ENCODE measurements at places on chromosomes 1 and 21.

DNA sequence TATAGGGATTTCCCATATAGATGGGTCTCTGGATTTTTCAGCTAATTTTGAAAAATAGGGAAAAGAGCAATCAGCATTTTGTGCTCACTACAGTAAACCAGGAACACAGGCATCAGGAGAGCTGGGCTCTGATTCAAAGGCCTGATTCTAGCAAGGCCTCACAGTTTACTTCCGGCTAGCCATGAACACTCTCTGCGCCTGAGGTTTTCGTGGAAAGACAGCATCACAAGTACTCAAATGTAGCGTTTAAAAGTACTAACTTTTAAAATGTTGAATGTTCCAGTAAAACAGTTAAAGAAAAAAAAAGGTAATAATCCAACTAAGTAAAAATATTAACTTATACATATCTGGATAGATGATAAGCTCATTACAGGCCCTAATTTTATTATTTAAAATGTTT lies 120.6 kb downstream of the SLC45A1 start:
- DNase-seq: no peak

DNA sequence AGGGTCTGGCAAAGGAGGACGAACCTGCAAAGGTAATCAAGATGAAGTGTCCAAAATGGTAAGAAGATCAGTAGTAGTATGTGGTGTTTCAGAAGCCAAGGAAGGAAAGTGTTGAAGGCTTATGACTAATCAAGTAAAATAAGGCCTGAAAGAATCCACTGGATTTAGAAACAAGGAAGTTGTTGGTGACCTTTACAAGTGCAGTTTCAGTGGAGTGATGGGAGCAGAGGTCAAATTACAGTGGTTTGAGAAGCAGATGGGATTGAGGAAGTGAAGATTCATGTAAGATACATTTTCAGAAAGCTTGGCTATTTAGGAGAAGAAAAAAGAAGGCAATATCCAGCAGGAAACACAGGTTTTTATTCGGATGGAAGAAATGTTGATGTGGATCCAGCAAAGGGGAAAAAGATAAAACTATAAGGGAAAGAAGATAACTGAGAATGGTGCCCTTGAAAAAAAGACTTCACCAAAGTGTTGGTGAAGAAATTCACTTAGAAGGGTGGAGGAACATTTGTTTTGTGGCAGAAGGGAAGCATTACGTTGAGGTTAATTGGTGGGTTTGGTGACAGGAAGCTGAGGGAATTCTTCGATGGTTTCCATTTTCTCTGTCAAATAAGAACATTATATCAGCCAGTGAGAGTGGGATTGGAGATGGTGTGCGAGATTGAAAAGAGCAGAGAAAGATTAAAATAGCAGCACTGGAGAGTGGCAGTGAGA lies 2.1 kb downstream of the ARMH1 start:
- DNase-seq: no peak

- DNase-seq: no peak
These were observed 5.5 kb downstream of the PDPN start for GRCh38 chr1:13588946-13589796.

DNA sequence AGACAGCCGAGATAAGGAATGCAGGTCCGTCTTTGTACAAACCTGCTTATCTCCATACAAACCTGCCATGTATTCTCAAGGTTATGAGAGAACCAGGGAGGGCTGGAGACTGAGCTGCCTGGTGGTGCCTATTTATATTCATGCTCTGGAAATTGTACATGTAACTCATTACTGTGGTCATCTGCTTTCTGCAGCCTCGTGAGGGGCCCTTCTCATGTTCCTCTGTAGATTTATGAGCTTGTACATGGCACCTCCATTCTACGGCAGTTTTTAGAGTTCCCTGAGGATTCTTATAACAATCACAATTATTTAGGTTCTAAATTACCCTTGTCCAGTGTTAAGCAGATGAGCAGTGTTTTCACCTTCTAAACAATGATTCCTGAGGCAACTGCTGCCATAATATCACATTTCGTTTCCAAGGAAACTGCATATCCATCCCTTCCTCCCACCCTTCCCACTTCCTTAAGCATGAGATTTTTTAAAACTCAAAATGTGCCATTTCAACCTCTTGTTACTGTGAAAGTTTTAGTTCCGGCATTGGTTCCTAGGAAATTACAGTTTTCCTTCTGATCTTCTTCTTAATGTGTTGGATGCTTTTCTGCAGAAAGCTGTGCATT lies 112.1 kb downstream of the ST6GALNAC3 start:
- no peak for DNase-seq

GRCh38 chr1:180243517-180244221 lies 13.6 kb downstream of the LHX4 start:
- DNase-seq: no peak

GRCh38 chr1:119222271-119222670 lies 81.8 kb upstream of the WARS2 start:
- no peak for DNase-seq

DNA sequence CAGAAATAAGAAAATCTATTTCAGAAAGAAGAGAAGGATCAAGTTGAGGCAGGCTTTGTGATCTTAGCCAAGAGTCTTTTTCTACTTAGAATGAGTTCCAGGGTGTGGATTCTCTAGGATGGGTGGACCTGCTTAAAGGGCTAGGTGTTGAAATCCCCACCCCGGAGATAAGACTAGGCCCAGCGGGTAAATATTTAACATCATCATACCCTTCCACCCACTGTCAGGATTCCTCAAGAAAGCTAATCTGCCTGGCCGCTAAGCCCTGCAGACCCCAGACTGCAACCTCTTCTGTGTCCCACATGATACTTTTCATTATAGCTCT lies 5.8 kb downstream of the IGSF9 start:
- no peak for DNase-seq

DNA sequence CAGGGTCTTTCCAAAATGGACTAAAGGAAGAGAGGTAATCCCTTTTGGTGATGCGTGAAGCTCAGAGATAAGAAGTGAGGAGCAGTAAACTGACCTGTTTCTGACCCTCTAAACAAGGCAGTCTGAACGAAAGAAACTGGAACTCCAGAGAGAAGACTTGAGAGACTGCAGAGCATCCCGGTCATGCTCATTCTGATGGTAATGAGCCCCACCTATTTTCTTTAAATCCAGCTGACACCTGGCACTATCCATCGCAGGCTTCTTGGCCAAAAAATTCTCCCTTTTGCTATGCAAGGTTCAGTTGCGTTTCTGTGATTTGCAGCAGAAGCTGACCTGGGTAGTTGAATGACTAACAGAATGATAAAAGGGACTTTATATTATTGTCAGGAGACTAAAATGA lies 105.9 kb upstream of the KCNK2 start:
- DNase-seq: no peak

- no peak for DNase-seq
These were observed 21.8 kb upstream of the ERRFI1 start for GRCh38 chr1:8047686-8048445.

- DNase-seq: no peak
These were observed 656.9 kb downstream of the KCNT2 start for GRCh38 chr1:195951313-195951712.

- no peak for DNase-seq
These were observed 27.0 kb upstream of the DYRK1A start for GRCh38 chr21:37339552-37339939.

- no peak for DNase-seq
These were observed 181.7 kb downstream of the ROR1 start for GRCh38 chr1:63955370-63956145.

GRCh38 chr1:115170961-115171392 lies 81.7 kb upstream of the TSPAN2 start:
- no peak for DNase-seq

GRCh38 chr1:64675718-64676345 lies 69.0 kb upstream of the RAVER2 start:
- no peak for DNase-seq

- DNase-seq: no peak
These were observed 6.9 kb downstream of the CD1B start for GRCh38 chr1:158324395-158324794.

- DNase-seq: no peak
These were observed 27.7 kb upstream of the RAP1A start for GRCh38 chr1:111591937-111592336.

DNA sequence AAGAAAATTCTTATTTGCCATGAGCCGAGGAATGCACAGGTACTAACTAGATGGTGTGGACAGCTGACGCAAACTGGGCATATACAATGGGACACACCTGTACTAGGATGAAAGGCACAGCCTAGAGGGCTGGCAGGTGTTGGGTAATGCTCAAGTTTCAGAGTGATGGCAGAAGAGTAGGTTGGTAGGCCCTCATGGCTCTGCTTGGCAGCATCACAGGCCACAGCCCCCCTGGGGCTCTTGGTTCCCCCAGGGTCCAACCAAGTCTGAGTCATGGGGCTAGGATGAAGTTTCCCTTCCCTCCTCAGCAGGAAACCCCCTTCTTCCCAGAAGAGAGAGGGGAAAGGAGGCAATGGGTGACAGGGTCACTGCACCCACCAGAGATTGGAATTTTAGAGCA lies 35.2 kb downstream of the SPEN start:
- no peak for DNase-seq

DNA sequence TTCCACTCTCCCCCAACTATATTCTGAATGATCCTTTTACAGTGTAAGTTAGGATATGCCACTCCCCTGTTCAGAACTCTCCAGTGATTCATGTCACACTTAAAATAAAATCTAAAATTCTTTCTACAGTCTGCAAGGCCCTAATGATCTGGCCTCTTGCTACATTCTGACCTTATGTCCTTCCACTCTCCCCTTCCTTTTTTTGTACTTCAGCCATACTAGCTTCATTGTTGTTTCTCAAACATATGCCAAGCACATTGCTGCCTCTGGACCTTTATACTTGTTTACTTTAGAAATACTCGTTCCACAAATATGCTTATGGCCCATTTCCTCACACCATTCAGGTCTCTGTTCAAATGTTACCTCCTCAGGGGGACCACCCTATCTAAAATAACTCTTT lies 14.8 kb upstream of the PSMA5 start:
- no peak for DNase-seq

DNA sequence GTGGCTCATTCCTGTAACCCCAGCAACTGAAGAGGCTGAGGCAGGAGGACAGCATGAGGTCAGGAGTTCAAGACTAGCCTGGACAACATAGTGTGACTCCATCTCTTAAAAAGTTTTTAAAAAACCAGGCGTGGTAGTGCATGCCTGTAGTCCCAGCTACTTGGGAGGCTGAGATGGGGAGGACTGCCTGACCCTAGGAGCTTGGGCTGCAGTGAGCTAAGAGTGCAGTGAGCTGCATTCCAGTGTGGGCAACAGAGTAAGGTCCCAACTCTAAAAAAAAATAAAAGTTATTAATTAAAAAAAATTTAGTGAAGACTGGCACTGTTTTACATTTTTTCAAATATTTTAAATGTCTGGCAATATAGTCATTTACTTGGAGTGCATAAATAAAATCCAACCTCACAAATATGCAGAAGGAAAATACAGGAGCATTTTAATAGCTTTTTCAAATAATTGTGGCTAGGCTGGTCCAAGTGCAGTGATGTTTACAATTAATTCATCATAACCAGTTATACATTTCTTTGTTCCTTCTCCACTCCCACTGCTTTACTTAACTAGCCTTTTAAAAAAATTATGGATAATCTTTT lies 10.8 kb downstream of the ZBTB8OS start:
- no peak for DNase-seq

DNA sequence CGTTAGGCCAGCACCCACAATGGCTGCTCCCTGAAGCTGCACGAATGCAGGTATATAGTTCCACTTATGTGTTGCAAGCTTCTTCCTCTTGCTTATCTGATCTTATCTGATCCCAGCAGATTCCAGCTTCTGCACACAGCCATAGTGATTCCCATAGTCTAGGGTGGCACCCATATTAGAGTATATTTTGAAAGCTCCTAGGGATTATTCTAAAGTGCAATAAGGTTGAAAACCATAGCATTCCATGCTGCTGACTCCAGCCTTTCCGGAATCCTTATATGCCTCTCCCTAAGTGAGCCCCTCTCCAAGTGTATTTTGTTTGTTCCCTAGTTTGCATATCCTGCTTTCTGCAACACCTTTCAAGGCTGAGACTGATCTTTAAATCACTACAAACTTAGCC lies 432.0 kb downstream of the SETD4 start:
- no peak for DNase-seq

DNA sequence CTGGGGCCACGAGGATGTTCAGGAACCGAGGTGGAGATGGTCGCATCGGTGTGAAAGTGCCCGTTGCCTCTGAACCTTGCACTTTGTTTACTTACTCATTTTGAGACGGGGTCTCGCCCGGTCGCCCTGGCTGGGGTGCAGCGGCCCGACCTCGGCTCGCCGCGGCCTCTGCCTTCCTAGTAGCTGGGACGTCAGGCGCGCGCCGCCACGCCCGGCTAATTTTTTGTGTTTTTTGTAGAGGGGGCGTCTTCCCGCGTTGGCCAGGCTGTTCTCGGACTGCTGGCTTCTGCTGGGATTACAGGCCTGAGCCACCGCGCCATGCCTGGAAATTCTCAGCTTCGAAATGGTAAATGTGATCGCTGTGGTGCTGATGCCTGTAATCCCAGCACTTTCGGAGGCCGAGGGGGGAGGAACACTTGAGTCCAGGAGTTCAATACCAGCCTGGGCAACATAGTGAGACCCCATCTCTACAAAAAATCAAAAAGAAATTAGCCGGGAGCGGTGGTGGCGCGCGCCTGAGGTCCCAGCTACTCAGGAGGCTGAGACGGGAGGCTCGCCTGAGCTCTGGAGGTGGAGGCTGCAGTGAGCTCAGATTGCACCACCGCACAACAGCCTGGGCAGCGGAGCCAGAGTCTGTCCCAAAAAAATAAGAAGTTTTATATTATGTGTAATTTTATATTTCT lies 684 bp upstream of the MRPL20 start:
- DNase-seq: no peak

DNA sequence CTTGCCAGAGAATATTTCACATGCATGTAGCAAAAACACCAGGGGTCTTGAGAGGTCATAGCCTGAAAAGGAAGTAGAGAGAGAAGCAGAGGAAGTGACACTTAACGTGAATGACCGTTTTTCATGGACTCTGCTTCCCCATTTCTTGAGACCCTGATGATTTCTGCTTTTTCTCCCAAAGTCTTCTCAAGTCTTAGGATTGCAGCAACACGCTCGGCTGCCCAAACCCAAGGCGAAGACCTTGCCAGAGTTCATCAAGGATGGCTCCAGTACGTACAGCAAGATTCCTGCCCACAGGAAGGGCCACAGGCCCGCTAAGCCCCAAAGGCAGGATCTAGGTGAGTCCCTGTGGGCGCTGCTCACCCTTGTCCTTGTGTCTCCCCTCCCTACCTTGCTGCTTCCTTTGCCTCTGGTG lies 12.8 kb downstream of the THEMIS2 start:
- DNase-seq: no peak

DNA sequence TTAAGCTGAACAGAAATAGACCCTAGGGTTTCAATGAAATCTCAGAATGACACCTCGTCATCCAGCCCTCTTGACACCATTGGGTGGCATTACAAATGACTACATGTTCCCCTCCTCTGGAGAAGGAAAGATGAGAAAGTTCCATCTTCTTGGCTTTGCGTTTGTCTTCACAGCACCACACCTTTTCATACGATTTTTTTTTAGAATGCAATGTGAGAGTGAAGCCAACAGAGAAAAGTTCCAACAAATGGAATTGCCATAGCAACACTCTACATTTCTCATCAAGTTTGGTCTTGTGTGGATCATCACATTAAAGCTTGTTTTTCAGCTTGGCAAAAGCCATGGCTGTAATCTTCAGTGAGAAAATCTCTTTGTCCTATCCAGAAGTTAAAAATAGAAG lies 183.4 kb upstream of the SNX7 start:
- DNase-seq: no peak

All from stimulated activated CD8-positive, alpha-beta memory T cell treated with anti-CD3 and anti-CD28 coated beads, Interleukin-4, amount 100 ng/mL, for 4 hours (primary cell).